Calu3 (cell line): ENCODE measurements at places on chromosomes 2 and 18. TPM values are rescaled to one million over a fixed set of nuclear protein-coding genes. Genes with fewer than 3 reads are reported as not detected.

GRCh38 chr2:134499307-134499926 lies 219.4 kb downstream of the TMEM163 start:
- H3K36me3 ChIP-seq = no peaks in the 10 kb centered on the region
- no peak overlapping the region for H3K27ac ChIP-seq

SPP2 gene
- total RNA-seq = not detected in 2 replicates

DNA sequence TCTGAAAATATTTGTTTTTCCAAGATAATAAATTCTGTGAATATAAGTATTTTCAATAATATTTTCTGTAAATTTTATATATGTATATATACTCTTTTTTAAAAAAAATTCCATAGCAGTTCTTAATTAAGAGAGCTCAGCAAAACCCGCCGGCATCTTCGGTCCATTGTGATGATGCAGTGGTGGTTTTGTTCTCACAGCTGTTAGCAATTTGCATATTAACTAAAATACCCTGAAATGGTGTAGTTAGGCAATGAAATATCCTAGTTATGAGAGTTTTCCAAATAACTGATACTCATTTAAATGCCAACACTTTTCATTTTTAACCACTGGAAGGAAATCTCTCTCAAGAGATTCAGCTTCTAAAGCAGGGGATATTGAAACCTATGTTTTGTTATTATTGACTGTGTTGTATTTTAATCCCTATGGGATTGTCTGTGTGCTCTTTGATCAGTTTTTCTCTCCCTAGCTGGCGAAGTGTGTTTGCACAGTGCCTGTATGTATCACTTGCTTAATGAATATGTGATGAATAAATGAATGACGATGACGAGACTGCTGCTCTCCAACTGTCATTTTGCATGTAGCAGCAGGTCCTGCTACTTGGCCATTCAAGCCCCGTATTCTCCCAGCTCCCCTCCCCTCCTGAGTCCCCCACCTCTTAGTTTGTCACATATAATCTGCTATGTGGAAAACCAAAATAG lies 42.4 kb downstream of the PSMG2 start:
- no peak overlapping the region for H3K4me3 ChIP-seq
- DNase-seq = no peak
- H3K36me3 ChIP-seq = no peaks in the 10 kb centered on the region
- no peak overlapping the region for H3K27ac ChIP-seq
- H3K27me3 ChIP-seq = peaks cover 16% of the 10 kb centered on the region
- peaks cover 9% of the 10 kb centered on the region for H3K4me1 ChIP-seq

DNA sequence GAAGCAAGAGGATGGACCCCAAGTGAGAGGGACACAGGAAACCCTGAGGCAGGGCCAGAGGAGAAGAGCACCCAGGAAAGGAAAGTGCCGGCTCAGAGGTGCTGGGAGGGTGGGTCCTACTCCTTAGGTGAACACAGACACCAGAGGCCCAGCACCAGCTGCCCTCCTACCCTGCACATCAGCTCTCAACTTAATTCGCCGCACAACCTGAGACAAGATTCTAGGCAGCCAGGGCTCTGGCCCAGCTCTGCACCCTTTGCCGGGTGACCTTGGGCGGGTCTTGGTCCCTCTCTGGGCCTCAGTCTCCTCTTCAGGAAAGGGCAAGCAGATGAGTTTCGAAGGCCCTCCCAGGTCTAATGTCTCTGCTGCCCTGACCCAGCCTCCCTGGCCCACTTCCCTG lies 28.1 kb downstream of the ZFP36L2 start:
- peaks cover 28% of the 10 kb centered on the region for H3K36me3 ChIP-seq
- no peak for DNase-seq
- no peak overlapping the region for H3K4me3 ChIP-seq

CCDC85A gene
- total RNA-seq = 2.6 and 3.0 TPM in 2 replicates

DNA sequence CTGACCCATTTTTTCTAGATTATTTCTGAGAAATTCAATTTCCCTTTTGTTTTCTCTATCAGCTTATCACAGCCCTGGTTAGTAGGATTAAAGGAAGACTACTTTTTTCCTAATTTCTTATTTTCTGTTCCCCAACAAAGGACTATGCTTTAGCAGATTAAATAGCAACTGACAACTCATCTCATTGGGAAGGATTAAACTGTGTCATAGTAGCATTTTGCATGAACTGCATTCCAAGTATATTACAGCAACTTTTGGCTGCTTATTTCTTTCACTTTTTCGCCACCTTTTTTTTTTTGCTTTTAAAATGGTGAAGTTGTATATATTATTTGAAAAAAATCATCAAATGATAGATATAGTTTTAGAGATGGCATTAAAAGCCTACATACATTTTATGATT lies 570.3 kb downstream of the FBXO15 start:
- no peak for DNase-seq
- no peaks in the 10 kb centered on the region for H3K4me1 ChIP-seq
- H3K27ac ChIP-seq = no peak overlapping the region
